Activated CD8-positive, alpha-beta T cell treated with anti-CD3 and anti-CD28 coated beads, Interleukin-2, amount 10 ng/mL, durations not matched to agents 7 days and 5 days (primary cell): ENCODE measurements at places on chromosomes 1 and 21.

DNA sequence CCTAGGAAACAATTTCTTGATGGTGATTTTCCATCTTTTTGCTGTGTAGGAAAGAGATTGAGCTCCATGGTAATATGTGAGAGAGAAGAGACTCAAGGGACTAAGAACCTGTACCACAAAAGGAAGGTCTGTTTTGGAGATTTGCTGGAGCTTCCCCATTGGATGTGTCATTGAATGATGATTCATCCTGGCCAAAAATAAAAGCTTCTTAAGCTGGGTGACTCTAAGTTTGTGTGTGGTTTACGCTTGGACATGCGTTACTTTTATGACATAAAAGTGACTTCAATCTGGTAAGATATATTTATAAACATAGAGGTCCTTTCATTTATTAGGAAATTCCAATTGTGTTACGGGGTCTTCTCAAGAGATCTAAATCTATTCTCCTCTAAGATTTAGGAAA lies 17.4 kb upstream of the IL19 start:
- peaks cover 19% of the 10 kb centered on the region for H3K4me1 ChIP-seq
- no peak for DNase-seq
- H3K36me3 ChIP-seq = peaks cover 16% of the 10 kb centered on the region
- H3K27ac ChIP-seq = no peak overlapping the region
- H3K27me3 ChIP-seq = peaks cover 22% of the 10 kb centered on the region
- no peak overlapping the region for H3K4me3 ChIP-seq

- peak overlapping the region; percentile 97 for H3K27ac ChIP-seq
- H3K27me3 ChIP-seq = no peaks in the 10 kb centered on the region
- H3K36me3 ChIP-seq = peaks cover 83% of the 10 kb centered on the region
- peaks cover 98% of the 10 kb centered on the region for H3K4me1 ChIP-seq
These were observed 19.7 kb downstream of the SLC2A1 start for GRCh38 chr1:42938645-42939615.

GRCh38 chr1:38244218-38244845 lies 197.7 kb upstream of the POU3F1 start:
- no peaks in the 10 kb centered on the region for H3K36me3 ChIP-seq
- H3K27ac ChIP-seq = no peak overlapping the region
- H3K4me1 ChIP-seq = no peaks in the 10 kb centered on the region
- peaks cover 5% of the 10 kb centered on the region for H3K27me3 ChIP-seq

DNA sequence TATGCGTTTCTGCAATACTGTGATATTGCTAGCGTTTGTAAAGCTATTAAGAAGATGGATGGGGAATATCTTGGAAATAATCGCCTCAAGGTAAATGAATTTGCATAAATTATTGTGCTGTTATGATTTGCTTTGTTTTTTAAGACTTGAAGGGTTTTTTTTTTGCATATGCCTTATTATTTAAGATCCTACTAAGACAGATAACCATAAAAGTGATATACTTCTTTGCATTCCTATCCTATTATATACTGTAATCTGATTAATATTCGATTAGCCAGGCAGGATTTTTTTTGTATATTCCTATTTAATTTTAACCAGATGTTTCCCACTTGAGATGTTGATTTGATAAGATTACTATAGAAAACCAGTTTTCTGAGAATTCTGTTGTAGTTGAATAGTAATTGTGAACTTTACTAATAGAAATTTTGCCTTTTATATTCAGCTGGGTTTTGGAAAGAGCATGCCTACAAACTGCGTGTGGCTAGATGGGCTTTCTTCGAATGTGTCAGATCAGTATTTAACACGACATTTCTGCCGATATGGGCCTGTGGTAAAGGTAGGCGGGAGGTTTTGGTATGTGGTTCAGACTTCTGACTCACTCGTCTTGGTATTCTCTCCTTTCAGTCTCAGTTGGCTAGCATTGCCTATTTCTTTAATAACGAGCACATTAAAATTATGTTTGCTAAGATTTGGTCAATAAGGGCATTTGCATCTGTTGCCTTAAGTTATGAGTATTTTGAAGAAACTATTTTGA lies 56.8 kb downstream of the ZBTB17 start:
- H3K27me3 ChIP-seq = no peaks in the 10 kb centered on the region
- H3K27ac ChIP-seq = peak overlapping the region; percentile 41
- H3K4me3 ChIP-seq = peak overlapping the region; percentile 23
- peak; percentile 85 for DNase-seq
- peaks cover 41% of the 10 kb centered on the region for H3K4me1 ChIP-seq

GRCh38 chr1:222750651-222751050 lies 13.6 kb downstream of the FAM177B start:
- no peak overlapping the region for H3K4me3 ChIP-seq
- H3K27ac ChIP-seq = no peak overlapping the region
- no peaks in the 10 kb centered on the region for H3K4me1 ChIP-seq
- H3K36me3 ChIP-seq = no peaks in the 10 kb centered on the region
- peaks cover 6% of the 10 kb centered on the region for H3K27me3 ChIP-seq

DNA sequence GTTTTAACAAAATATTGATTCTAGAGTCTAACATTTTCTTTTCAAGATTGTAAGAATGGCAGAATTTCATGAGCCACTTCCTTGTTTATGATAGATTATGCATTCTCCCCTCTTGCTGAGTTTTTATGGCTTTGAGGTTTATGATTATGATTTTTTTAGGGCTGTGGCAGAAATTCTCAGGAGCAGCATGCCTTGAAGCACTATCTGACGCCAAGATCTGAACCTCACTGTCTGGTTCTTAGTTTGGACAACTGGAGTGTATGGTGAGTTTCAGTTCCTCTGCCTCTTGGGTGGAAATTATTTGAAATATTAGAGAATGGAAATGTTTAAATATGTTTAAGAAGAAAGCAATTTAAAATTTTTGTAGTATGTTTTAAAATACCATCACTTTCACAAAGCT lies 10.2 kb downstream of the USP16 start:
- peaks cover 6% of the 10 kb centered on the region for H3K4me1 ChIP-seq
- peaks cover 60% of the 10 kb centered on the region for H3K36me3 ChIP-seq
- H3K4me3 ChIP-seq = no peak overlapping the region
- DNase-seq = no peak

DNA sequence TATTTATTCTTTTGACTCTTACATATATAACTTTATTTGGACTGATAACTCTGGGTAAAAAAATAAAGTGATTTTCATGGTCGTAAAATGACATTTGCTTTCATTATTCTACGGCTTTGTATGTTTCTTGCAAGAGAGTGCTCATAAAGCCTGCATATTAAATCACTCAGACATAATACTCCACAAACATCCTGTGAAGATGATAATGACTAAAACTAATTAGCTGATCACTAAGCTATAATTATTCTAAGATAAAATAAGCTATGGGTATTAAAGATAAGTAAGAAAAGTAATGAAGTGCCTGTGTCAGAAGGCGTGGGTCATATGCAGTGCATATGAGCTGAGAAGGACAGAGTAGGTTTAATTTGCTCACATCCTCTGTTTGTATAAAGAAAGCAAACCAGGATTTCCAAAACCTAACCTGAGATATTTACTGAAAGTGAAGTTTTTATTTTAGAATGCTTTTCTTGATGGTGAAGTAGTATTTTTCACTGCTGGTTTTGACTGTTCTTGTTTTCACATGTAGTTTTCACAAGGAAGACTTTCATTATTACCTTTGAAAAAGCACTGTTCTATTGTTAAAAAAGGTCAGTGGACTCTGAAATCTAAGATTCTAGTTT lies 278.8 kb downstream of the AMY1C start:
- no peak overlapping the region for H3K27ac ChIP-seq
- H3K4me1 ChIP-seq = no peaks in the 10 kb centered on the region
- H3K36me3 ChIP-seq = no peaks in the 10 kb centered on the region
- no peak overlapping the region for H3K4me3 ChIP-seq

GRCh38 chr1:37513795-37514349 lies 694 bp downstream of the MEAF6 start:
- H3K4me1 ChIP-seq = peaks cover 48% of the 10 kb centered on the region
- H3K27me3 ChIP-seq = no peaks in the 10 kb centered on the region
- peak overlapping the region; percentile 91 for H3K27ac ChIP-seq
- peaks cover 31% of the 10 kb centered on the region for H3K36me3 ChIP-seq

DNA sequence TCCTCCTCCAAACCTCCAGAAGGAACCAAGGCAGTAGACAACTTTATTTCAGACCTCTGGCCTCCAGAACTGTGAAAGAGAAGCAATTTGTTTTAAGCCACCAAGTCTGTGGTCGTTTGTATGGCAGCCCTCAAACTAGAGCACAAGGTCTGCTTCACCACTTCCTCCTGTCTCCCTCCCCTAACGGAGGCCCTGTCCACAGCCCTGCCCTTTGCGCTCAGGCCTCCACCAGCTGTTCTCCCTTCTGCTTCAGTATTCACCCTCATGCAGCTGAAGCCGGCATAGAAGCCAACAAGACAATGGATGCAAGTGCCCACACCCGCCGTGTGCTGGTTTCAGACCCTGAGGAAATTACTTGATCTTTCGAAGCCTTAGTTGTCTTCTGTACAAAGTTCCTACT lies 364.1 kb downstream of the HHAT start:
- peaks cover 48% of the 10 kb centered on the region for H3K4me1 ChIP-seq
- no peaks in the 10 kb centered on the region for H3K27me3 ChIP-seq
- peak; percentile 45 for DNase-seq

- peak overlapping the region; percentile 99 for H3K27ac ChIP-seq
- peaks cover 4% of the 10 kb centered on the region for H3K27me3 ChIP-seq
- peaks cover 39% of the 10 kb centered on the region for H3K4me1 ChIP-seq
- H3K4me3 ChIP-seq = peak overlapping the region; percentile 100
- peaks cover 32% of the 10 kb centered on the region for H3K36me3 ChIP-seq
These were observed 1.4 kb downstream of the GUK1 start for GRCh38 chr1:228141226-228142044.

- no peaks in the 10 kb centered on the region for H3K4me1 ChIP-seq
- DNase-seq = no peak
- H3K4me3 ChIP-seq = no peak overlapping the region
- H3K36me3 ChIP-seq = no peaks in the 10 kb centered on the region
- H3K27me3 ChIP-seq = peaks cover 3% of the 10 kb centered on the region
These were observed 100.1 kb upstream of the AKT3 start for GRCh38 chr1:243950166-243950565.

- H3K4me3 ChIP-seq = no peak overlapping the region
- H3K4me1 ChIP-seq = peaks cover 44% of the 10 kb centered on the region
- peaks cover 2% of the 10 kb centered on the region for H3K27me3 ChIP-seq
- DNase-seq = no peak
- H3K27ac ChIP-seq = peak overlapping the region; percentile 91
These were observed 20.2 kb downstream of the A3GALT2 start for GRCh38 chr1:33300673-33301072.

- H3K36me3 ChIP-seq = no peaks in the 10 kb centered on the region
- H3K27ac ChIP-seq = no peak overlapping the region
- H3K27me3 ChIP-seq = no peaks in the 10 kb centered on the region
- DNase-seq = no peak
- no peaks in the 10 kb centered on the region for H3K4me1 ChIP-seq
- no peak overlapping the region for H3K4me3 ChIP-seq
These were observed 26.1 kb downstream of the RGS21 start for GRCh38 chr1:192342842-192343241.

GRCh38 chr1:47438165-47439016 lies 547 bp downstream of the FOXD2 start:
- H3K4me1 ChIP-seq = peaks cover 29% of the 10 kb centered on the region
- H3K27ac ChIP-seq = peak overlapping the region; percentile 52
- peaks cover 21% of the 10 kb centered on the region for H3K27me3 ChIP-seq

GRCh38 chr1:171740987-171741871 lies 636 bp downstream of the VAMP4 start:
- peak; percentile 70 for DNase-seq
- peak overlapping the region; percentile 98 for H3K4me3 ChIP-seq
- H3K4me1 ChIP-seq = peaks cover 49% of the 10 kb centered on the region
- H3K36me3 ChIP-seq = peaks cover 22% of the 10 kb centered on the region
- H3K27me3 ChIP-seq = no peaks in the 10 kb centered on the region
- H3K27ac ChIP-seq = peak overlapping the region; percentile 99
